ENCODE measurements at places on chromosomes 12 and 14.

DNA sequence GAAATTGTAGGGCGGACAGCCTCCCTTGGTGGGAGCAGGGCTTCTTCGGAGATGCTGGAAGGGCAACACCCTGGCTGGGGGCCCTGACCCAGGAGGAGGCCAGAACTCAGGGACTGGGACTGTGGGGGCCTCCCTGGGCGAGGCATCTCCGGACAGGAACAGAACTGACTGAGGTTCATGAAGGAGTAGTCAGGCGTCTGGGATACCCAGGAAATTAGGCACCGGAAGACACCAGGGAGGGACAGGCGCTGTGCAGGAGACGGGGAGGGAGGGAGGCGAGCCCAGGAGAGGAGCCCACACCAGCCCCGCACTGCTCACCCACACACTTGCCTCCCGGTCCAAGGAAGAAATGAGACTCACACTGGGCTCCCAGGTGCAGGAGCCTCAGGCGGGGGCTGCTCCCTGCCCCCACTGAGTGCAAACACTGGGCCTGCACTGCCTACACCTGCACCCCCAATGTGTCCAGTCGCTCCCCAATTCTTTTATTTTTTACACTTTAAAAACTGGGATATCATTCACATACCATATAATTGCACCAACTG, 262.6 kb upstream of the SFSWAP start:
- DNase-seq, result no peak

GRCh38 chr14:21169573-21169972, 13.7 kb upstream of the OR5AU1 start:
- DNase-seq, result no peak

DNA sequence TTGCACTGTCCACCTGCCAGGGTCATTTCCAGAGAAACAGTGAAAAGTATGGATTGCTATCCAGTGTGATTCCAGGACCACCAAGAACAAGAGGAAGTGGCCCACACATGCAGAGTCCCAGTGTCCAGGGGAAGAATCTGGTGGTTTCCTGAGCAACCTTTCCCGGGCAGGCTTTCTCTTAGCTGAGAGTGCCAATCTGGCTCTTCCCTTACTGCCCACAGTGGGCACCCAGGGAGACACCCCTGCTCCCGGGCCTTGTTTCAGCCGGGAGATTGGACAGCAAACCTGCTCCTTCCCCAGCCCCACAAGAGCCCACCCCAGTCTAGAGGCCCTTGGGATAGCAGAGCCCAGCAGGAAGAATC, 62.1 kb downstream of the VWF start:
- no peak for DNase-seq

DNA sequence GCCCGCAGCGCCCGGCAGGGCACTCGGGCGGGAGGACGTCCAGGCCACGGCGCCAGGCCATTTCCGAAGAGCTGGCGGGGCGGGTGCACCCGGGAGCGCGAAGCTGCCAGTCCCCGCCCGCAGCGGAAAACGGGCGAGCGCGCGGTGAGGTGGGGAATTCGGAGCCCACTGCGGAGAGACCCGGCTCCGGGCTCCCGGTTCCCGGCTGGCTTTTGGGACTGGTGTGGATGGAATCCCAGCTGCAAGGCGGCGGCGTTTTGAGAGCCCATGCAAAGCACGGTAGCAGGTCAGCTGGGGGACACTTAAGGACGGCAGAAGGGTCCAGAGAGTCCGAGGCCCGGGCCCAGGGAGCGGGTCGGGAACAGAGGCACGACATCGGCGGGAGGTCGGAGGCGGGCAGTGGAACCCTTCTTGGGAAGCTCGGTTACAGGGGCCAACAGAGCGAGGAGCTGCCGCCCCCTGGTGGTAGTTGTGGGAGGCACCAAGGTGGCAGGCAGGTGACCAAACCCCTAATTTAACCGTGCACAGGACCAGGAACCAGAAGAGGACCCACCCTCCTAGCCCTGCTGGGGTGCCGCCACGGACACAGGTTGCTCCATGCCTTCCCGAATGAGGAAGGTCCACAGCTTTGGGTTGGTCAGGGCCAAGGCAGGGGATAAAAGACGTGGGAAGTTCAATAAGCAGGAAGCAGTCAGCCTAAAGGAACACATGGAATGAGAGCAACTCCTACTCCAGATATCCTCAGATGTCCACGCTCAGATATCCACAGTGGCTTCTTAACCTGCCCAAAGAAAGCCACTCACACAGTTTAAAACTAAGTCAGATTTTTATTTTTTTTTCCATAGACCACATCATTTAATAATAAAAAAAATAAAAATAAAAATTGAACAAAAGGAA, 685 bp upstream of the CDH24 start:
- DNase-seq, result no peak

DNA sequence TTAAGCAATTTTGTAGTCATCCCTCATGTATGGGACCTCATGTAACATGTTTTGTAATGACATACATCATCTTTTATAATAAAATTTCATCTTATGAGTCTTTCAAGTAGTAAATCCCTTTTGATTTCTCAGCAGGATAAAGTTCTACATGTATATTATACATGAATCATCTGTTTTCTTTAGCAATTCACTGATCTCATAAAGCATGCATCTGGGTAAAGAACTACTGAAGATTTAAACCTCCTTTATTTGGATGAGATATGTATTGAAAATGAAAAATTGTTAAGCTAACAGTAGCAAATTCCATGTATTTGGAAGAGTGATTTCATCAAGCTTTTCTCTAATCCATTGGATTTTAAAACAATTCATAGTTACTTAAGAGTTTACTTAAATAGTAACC, 126.9 kb downstream of the KITLG start:
- DNase-seq, result no peak
